Activated CD8-positive, alpha-beta memory T cell treated with anti-CD3 and anti-CD28 coated beads, Interleukin-2, amount 10 ng/mL, durations not matched to agents 7 days and 5 days (primary cell): ENCODE measurements at places on chromosomes 12 and 14. TPM values are rescaled to one million over a fixed set of nuclear protein-coding genes. Genes with fewer than 3 reads are reported as not detected.

ANO2 gene
- total RNA-seq = not detected

ACVRL1 gene
- not detected for total RNA-seq

GCN1 gene
- total RNA-seq = 126 TPM

TOMM20L gene
- not detected for total RNA-seq

WSCD2 gene
- not detected for total RNA-seq

STXBP6 gene
- total RNA-seq = not detected

TAS2R8 gene
- not detected for total RNA-seq

AQP6 gene
- total RNA-seq = not detected

DNA sequence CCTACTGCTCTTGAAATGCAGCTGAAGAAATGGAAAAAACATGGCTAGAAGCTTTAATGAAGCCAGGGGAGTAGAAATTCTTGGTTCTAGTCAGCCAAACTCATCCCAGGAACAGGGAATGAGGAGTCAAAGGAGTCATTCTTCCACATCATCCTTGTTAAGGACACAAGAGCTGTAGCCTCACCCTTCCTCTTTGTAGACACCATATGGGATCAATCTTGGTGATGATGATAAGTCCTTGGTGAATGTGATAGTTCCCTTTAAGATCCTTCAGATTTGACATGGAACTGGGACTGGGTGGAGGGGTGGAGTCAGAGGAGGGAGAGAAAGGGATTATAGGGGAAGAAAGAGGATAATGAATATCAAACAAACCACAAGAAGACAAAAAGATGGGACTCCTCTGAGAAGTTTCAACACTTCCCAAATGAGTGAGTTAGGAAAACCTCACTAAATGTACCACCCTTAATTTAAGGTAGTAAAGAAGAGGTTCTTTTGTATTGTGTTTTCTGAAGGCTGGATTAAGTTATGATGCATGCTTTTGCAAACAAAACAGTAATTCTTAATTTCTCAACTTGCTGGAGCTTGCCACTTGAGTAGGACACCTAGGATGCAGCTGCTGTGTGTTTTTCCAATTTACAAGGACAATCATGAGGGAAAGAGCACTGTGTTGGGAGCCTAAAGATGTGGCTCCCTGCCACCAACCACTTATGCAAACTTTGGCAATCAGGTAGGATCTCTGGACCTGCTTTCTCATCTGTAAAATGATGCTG, 104.0 kb downstream of the WIF1 start:
- no peak for DNase-seq

- DNase-seq = no peak
These were observed 99.2 kb downstream of the SLC41A2 start for GRCh38 chr12:104858611-104859543.

DNA sequence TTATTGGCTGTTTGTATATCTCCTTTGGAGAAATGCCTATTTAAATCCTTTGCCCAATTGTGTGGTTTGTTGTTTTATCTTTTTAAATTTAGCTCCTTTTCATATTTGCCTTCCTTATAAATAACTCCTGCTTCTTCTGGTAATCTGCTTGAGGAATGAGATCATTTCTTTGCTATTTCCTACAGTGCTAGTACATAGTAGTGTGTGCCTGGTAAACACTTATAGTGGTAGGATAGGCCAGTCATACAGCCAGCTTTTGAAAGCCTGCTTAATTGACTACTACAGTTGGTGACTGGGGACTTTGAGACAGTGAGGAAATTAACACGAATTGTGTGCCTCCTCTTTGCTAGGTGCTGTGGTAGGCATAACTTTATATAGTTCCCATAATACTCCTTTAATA, 68.7 kb downstream of the BORCS5 start:
- DNase-seq = no peak

DNA sequence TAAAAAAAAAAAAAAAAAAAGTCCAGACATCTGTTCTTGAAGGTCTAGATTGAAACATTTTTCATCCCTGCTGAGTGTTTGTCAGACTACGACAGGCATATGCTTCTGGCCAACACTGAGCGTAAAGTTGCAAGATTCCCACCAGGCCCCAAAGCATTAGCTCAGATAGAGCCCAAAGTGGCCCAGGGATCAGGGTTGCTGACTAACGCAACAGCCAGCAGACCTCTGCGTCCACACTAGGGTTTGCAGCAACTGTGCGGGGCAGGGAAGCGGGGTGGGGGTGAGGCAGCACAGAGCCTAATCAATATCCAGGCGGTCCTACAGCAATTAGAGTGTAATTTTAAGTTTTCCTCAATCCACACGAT, 55.7 kb downstream of the SSH1 start:
- DNase-seq = no peak

DNA sequence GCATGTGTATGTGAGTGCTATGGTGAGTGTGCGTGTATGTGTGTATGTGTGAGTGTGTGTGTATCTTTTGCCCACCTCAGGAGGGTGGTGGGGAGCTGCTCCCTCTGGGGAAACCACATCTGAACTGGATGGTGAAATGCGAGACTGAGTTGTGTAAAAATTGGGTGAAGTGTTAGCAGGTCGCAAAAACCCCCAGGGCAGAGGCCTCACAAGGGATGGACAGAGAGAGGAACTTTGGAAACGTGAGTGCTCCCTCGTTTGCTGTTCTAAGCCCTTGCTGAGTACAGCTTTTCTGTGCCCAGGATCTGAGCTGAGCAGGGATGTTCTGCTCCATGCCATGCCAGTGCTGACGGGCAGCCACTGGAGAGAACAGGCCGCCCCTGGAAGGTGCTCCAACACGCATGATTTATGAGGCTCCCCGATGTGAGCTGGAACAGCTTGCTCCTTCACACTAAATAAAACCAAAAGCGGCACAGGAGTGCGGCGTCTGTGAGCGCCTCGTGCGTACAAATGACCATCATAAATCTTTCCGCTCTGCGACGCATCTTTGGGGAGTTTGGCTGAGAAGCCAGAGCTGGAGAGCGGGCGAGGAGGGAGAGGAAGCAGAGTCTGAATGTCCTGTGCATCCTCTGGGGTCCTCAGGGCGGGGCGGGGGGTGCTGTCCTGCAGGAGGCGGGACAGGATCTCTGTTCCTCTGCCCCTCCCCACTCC, 14.1 kb upstream of the GALNT9 start:
- DNase-seq = no peak

GRCh38 chr14:99745307-99745951, 47.8 kb upstream of the EML1 start:
- DNase-seq = no peak

DNA sequence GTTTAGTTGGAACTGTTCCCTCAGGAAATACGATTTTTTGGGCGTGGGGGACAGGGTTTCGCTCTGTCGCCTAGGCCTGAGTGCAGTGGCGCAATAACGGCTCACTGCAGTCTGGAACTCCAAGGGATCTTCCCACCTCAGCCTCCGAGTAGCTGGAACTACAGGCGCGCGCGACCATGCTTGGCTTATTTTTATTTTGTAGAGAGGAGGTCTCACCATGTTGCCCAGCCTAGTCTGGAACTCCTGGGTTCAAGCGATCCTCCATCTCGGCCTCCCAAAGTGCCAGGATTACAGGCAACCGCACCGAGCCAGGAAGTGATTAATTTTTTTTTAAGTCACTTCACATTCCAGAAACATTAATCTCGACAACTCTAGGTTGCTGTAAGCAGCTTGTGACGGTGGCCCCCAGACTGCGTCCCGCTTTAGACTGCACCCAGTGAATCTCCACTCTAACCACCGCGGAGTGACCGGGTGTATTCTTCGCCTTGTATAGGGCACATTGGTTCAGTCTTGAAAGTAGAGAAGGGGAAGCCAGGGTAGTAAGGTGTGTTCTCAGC, 830 bp upstream of the MIS18BP1 start:
- DNase-seq = no peak

GRCh38 chr12:131223791-131224225, 270.1 kb downstream of the ADGRD1 start:
- no peak for DNase-seq

- no peak for DNase-seq
These were observed 93.8 kb upstream of the MDM1 start for GRCh38 chr12:68425998-68426397.

DNA sequence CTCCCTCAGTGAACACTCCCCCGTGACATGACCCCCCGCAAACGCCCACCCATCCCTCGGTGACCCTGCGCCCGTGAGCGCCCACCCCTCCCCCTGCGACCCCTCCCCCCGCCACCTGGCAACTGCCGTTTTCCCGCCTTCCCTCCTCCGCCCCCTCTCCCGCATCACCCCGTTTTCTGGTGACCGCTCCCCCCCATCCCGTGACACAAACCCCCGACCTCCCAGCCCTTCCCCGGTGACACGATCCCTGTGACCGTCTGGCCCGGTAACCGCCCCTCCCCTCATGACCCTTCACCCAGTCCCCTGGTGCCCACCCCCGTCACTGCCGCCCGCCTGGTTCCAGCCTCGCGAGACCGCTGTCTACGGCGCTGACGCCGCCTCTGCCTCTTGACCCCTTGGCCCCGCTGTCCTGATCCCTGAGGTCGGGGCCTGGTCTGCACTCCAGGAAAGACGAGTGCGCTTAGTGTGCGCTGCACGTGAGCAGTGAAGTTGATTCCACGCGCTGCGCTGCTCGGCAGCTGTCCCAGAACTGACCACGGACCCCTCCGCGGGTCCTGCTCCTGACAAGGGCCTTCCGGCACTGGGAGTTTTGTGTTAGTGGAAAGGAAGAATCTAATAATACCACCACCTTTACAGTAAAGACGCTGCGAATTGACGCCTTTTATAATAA, 59.4 kb downstream of the DDX51 start:
- DNase-seq = peak; percentile 81

DNA sequence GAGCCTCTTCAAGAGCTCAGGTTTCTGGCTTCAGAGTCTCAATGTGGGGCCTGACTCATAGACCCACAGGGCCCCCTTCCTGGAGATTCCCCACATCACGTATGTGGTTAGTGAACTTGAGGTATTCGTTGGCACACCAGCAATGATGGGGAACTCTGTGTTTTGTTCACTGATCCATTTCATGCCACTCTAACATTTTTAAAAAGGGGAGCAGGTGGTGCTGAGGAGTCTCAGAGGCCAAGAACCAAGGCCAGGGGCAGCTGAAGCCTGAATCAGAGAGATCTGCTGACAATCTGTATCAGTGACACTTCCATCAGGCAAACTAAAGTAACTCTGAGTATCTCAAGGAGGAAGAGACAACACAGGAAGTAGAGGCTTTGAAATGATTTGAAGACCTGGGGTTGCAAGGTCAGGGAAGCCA, 323.4 kb downstream of the VRK1 start:
- DNase-seq = peak; percentile 86

GRCh38 chr12:27814851-27815591, 35.0 kb upstream of the MANSC4 start:
- DNase-seq = no peak
